Activated naive CD4-positive, alpha-beta T cell (primary cell): ENCODE measurements at places on chromosomes 1 and 21.

DNA sequence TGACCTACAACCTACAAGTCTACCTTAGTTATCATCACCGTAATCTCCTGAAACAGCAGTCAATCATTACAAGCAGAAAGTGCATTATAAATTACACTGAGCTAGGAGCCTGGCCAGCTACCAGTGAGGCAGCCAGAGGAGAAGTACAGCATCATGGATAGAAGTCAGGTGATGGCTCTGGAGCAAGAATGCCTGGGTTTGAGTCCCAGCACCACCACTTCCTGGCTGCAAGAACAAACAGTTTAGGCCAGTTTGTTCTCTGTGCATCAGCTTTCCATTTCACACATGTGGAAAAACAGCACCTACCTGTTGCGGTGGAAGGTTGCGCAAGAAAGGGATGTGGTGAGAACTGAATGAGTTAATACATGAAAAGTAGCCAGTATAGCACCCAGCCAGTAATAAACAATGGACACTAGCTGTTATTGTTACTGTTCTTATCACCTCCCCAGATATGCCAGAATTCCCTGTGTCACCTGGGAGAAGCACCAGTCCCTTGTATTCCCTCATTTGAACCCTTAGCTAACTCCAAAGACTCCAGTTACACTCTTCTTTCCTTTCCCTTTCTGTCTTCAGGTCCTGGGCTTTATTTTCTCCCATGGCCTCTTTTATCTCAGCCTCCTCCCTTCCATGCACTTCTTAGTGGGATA, 9.0 kb downstream of the CREG1 start:
- no peak for DNase-seq

DNA sequence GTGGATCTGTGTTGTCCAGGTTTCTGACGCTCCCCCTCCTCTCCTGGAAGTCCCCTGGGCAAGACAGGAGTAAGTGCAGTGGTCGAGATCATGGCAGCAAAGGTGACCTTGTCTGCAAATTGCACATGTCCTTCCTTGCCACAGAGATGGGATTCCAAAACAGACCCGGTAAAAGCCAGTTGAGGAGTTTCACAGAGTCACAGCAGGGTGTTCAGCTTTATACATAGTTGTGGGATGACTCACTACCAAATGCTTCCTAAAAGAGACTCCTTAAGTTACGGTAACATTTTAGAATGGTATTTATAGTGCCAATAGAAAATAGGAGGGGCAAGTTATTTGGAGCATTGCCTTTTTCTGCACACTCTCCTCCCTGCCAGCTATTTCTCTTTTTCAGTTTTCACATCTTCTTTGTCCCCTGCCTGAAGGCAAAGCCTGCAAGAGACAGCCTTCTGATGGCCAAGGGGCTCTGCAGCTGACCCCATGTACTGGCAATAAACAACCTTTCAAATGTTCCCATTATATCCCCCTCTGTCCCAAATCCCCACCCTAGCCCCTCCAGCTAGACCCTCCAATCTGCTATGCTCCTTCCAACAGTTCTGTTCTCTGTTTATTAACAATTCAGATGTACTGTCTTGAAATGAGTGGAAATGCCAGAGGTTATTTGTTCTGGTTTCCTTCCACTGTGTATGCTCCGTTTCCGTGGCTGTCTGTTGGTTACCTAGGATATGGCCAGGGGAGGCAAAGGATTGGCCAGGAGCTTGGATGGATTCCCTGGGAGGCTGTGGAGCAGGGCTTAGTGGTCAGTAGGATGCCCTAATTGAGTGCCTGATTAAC, 115.0 kb downstream of the TGFB2 start:
- no peak for DNase-seq

DNA sequence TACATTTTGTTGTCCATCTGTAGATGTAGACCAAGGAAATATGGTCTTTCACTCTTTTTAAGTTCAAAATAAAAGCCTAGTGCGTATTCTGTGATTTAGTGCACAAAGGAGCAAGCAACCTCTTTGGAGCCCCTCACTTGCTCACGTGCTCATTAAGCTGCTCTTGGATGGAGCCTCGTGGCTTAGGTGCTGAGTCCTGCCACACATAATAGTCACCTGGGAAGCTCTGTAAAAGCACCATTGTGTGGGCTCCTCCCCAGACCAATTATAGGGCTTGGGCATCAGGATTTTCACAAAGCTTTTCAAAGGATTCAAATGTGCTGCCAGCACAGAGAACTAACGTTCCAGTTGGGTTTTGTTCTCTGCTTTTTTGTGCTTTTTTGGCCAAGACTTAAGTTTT, 85.0 kb downstream of the PCP4 start:
- no peak for DNase-seq

- no peak for DNase-seq
Observed at GRCh38 chr1:18998016-18998724, 41.7 kb upstream of the IFFO2 start.

- no peak for DNase-seq
Observed at GRCh38 chr1:172900376-172900997, 150.3 kb downstream of the TNFSF18 start.

- DNase-seq: no peak
Observed at GRCh38 chr1:176211396-176212165, 4.5 kb upstream of the COP1 start.

- no peak for DNase-seq
Observed at GRCh38 chr1:81549588-81550127, 251.1 kb upstream of the ADGRL2 start.

DNA sequence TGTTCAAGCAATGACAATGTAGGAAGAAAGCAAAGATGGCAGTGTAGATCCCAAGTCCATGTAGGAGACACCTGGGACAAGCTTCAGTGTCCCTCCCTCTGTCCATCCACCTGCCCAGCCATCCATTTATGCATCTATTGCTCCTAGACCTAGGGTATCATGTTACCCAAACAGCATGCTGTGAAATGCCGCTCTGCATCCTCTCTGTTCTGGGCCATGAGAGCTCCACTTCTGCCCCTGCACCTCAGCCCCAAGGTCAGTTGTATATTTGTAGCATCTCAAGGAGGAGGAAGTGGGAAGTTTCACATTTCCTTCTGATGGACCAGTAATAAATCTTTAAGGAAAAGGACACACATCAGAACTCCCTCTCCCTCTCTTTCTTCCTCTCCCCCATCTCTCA, 27.9 kb upstream of the TSPEAR start:
- no peak for DNase-seq

DNA sequence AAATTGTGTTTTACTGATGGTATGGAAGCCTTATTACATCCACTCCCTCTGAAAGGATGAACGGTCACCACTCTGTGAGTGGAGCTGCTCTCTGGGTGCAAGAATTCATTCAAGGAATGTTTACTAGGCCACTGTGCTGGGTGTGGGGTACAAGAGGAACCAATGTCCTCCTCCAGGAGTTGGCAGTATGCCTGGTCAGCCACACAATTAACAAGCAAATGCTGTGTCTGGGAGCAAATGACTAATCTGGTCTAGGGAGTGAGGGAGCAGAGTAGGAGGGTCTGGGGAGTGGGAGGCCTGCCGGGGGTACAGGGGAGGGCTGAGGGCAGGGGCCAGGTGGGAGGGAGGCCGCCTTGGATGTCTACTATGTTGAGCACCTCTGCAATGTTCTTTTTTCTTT, 27.2 kb upstream of the TDRD10 start:
- no peak for DNase-seq

GRCh38 chr1:10430216-10431069, at the start of gene CENPS:
TSS of gene CENPS (plus strand) at chr1:10430433. CDS start at chr1:10430518, 85 bp downstream.
- DNase-seq: peak; percentile 86

- DNase-seq: no peak
Observed at GRCh38 chr1:150186789-150187559, 37.3 kb downstream of the PLEKHO1 start.

DNA sequence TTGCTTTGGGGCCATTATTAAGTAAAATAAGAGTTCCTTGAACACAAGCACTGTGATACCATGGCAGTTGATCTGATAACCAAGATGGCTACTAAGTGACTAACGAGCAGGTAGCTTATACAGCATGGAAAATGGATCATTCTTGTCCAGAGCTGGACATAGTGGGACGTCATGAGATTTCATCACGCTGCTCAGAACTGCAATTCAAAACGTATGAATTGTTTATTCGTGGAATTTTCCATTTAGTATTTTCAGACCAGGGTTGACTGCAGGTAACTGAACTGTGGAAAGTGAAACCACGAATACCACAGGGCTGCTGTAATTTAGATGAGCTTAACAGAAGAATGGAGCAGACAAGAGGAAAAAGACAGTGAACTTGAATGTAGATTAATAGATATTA, 38.9 kb downstream of the CCDC18 start:
- DNase-seq: no peak

DNA sequence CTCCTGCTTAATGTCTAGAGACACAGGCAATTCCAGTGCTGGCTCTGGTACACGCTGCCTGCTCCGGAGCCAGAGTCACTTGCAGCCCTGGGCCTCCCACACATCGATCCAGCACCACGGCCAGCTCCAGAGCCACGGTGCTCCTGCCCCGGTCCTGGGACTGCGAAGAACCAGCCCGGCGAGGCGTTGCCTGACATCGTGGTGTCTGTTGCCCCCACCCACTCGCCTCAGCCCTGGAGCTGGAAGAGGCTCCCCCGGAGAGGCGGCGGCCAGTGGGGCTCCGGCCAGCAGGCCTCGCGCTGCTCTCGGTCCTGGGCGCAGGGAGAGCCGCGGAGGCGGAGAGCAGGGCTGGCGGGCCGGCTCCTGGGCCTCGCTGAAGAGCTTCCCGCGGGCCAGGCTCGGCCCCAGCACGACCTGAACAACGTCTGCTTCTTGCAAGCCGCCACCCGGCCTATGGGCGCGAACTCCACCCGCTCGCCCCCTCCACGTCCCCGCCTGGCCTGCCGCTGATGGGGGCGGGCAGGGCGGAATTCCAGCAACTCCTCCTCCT, 364.8 kb downstream of the CEP170 start:
- no peak for DNase-seq

GRCh38 chr1:160569806-160570205, 9.5 kb downstream of the CD84 start:
- no peak for DNase-seq

GRCh38 chr21:40829791-40830190, 17.2 kb downstream of the DSCAM start:
- no peak for DNase-seq

DNA sequence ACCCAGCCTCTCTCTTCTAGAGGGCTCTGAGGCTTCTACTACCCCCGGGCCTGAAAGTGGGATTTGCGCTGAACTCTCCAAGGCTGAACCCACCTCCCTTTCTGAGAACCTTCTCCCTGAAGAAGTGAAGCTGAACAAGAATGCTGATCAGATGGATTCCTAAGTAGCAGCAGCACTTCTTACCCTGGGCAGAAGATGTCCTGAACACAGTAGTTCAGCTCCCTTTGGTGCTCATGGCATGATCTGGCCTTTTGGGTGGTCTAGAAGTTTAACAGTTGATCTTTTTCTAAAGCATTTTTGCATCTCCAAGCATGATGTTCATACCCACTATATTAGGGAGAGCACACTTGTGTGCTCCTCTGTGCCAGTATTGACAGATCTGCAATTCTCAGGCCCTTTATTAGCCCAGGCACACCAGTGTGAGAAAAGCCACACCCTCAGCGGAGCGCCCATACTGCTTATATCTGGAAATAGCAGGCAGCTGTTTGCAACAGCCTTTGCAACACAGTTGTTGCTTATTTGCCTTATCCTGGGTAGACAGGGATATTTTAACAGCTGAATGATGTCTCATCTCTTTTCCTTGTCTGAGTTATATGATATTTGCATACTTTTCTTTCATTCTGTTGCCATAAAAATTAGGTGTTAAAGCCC, 34.2 kb downstream of the CNN3 start:
- no peak for DNase-seq

DNA sequence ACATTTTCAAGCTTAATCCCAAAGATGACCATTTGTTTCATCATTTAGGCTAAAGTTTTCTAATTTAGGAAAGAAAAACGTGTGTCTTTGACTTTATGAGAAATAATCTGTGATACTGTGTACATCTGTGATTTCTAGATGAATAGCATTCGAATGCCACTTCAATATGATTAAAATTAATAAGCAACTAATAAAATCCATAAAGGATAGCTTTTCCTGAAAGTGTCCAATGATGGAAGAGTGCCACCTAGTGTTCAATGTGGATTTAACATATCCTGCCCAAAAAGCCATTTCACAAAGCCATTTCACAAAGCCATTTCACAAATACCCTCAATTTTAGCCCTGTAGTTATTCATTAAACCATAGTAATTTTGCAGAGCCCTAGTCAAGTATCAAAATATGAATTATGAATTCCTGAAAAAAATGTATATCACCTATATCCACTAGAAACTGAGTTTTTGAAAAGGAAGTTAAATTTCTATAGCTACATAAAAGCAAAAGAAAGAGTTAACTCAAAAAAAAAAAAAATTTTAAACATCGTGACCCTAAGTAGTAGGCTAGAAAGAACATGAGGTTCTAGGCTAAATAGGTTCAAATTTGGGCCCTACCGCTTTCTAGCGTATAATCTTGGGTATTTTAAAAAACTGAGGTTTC, 19.1 kb downstream of the NME7 start:
- no peak for DNase-seq

GRCh38 chr1:212315907-212316306, 30.7 kb downstream of the PPP2R5A start:
- DNase-seq: no peak

- no peak for DNase-seq
Observed at GRCh38 chr1:99642053-99642452, 3.9 kb upstream of the PALMD start.

DNA sequence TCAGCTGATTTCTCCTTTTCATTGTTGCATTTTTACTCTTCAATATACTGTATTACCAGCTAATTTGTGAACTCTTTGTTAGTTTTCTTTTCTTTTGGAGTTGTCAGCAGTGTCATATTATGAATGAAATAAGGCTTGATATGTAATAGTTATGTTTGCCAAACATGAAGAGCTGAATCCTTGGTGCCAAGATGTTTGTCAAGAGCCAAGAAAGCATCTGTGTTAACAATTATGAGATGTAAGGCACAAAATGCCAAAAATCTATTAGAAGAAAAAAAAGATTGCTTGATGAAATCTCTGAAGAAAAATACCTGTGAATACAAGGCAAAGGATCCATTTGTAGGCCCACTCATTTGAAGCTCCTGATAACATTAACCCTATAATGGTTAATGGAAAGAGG, 48.4 kb upstream of the RNPC3 start:
- no peak for DNase-seq

GRCh38 chr1:245153552-245154428, 995 bp upstream of the KIF26B start:
- no peak for DNase-seq

- DNase-seq: no peak
Observed at GRCh38 chr1:32539584-32540571, 651 bp downstream of the ZBTB8A start.

DNA sequence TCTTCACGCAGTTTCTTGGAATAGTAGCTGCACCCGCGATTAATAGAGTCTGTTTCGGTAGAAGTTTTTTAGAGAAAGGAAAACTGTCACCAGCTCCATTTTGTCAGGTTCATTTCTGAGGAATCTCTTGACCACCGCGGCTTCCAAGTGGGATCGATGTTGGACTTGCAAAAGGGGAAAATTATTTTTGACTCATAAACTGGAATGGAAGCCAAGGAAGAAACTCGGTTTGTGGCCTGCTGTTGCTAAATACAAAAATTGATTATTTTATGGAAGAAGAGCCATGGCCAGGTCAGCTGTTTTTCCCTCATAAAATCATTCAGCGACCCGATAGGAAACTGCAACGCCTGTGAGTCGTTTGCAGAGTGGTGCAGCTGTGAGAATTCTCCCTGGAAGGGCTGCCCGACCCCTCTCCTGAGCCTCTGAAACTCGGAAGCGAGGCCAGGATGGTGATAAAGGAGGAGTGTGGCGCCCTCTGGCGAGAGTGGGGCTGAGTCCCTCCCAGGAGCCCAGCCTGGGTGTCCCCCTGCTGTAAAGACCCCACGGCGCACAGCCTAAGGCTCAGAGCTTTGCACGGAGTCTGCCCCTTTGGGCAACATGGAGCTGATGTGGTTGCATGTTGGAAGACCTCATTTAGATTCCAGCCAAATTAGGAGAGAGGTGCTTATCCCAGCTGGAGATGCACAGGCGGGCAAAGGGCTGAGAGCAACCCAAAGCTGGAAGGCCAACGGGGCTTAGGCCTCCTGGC, 83.6 kb upstream of the SLC25A33 start:
- DNase-seq: peak; percentile 11
